ENCODE measurements at places on chromosomes 13 and 19.

DNA sequence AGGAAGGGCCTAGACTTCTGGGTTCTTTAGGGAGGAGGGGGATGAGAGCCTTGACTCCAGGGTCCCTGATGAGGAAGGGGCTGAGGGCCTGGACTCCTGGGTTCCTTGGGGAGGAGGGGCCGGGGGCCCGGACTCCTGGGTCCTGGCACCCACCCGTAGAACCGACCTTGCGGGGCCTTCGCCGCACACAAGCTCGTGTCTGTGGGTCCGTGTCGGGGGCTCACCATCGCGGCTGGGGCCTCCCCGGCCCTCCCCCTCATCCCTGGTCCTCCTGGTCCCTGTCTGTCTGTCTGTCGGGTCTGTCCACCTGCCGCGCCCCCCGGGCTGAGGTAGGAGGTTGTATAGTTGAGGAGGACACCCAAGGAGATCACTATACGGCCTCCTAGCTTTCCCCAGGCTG, 662 bp upstream of the SPACA6 start:
- DNase-seq: no peak
- H3K36me3 ChIP-seq: no peaks in the 10 kb centered on the region
- H3K27ac ChIP-seq: no peak overlapping the region
- peaks cover 34% of the 10 kb centered on the region for H3K27me3 ChIP-seq
- H3K4me1 ChIP-seq: peaks cover 15% of the 10 kb centered on the region
- H3K4me3 ChIP-seq: no peak overlapping the region

DNA sequence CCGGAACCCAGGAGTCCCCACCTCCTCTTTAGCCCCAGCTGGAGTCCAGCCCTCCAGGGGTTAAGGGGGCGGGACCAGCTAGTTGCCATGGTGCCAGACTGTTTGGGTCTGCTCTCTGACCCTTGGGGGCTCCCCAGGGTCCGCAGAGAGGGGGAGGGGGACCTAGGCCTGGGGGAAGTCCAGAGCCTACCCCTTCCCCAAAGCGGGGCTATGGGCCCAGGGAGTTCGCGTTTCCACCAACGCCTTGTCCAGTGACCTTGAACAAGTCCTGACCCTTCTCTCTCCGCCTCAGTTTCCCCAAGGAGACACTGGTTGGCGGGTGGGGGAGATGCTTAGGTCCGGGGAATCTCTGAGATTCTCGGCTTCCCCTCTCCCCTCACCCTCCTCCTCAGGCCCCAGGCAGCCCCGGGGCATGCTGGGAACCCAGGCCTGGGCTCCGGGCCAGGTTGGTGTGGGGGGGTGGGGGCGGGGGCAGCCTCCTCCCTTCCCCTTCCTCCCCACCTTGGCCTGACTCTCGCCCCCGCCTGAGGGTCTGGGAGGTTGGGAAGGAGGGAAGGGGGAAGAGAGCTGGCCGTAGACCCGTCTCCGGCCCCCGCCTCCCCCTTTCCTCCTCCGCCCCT, 2.6 kb upstream of the SPACA6 start:
- DNase-seq: peak; percentile 61
- H3K27me3 ChIP-seq: peaks cover 38% of the 10 kb centered on the region
- H3K4me1 ChIP-seq: peaks cover 15% of the 10 kb centered on the region
- H3K36me3 ChIP-seq: no peaks in the 10 kb centered on the region

- DNase-seq: no peak
- no peak overlapping the region for H3K27ac ChIP-seq
- no peak overlapping the region for H3K4me3 ChIP-seq
- peaks cover 35% of the 10 kb centered on the region for H3K27me3 ChIP-seq
- H3K36me3 ChIP-seq: no peaks in the 10 kb centered on the region
Observed at GRCh38 chr19:3071768-3072167, 9.5 kb upstream of the TLE5 start.

- no peaks in the 10 kb centered on the region for H3K4me1 ChIP-seq
- DNase-seq: no peak
Observed at GRCh38 chr13:39515224-39515714, 87.7 kb downstream of the LHFPL6 start.

DNA sequence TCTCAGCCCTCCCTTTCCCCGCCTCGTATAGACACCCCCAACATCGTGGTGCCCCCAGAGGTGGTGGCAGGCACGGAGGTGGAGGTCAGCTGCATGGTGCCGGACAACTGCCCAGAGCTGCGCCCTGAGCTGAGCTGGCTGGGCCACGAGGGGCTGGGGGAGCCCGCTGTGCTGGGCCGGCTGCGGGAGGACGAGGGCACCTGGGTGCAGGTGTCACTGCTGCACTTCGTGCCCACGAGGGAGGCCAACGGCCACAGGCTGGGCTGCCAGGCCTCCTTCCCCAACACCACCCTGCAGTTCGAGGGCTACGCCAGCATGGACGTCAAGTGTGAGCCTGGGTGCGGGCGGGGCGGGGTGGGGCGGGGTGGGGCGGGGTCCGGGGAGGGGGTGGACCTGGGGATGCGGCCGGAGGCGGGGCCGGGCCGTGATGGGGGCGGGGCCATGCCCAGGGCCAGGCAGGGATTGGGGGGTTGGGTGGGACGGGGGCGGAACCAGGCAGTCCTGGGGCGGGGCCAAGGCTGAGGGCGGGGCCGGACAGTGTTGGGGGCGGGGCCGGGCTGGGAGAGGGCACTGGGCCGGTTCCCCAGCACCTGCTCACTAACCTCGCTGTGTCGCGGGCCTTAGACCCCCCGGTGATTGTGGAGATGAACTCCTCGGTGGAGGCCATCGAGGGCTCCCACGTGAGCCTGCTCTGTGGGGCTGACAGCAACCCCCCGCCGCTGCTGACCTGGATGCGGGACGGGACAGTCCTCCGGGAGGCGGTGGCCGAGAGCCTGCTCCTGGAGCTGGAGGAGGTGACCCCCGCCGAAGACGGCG, 7.8 kb downstream of the MAG start:
- H3K4me1 ChIP-seq: peaks cover 8% of the 10 kb centered on the region
- H3K4me3 ChIP-seq: no peak overlapping the region
- H3K27me3 ChIP-seq: peaks cover 13% of the 10 kb centered on the region
- H3K36me3 ChIP-seq: no peaks in the 10 kb centered on the region

DNA sequence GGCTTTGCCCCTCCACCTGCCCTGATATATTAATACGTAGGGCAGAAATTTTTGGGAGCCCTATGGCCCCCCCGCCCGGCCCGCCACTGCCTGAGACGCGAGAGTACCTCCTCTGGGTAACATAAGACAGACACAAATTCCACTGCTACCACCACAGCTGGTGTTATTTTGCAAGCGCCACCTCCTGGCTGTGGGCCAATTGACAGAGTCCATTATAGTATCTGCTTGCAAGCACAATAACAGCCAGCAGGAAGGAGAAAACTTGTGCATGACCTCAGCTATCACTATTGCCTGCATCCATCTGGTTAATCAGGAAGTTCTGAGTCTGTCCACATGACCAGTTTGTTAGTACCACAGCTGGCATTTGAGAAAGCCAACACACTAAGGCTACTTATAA, 25.3 kb upstream of the OR10H2 start:
- DNase-seq: peak; percentile 41
- no peaks in the 10 kb centered on the region for H3K4me1 ChIP-seq
- H3K27me3 ChIP-seq: peaks cover 31% of the 10 kb centered on the region
- no peak overlapping the region for H3K4me3 ChIP-seq

- no peak for DNase-seq
- no peak overlapping the region for H3K4me3 ChIP-seq
- peaks cover 3% of the 10 kb centered on the region for H3K36me3 ChIP-seq
- no peaks in the 10 kb centered on the region for H3K27me3 ChIP-seq
- H3K4me1 ChIP-seq: peaks cover 30% of the 10 kb centered on the region
Observed at GRCh38 chr19:6241056-6241455, 38.7 kb downstream of the MLLT1 start.

DNA sequence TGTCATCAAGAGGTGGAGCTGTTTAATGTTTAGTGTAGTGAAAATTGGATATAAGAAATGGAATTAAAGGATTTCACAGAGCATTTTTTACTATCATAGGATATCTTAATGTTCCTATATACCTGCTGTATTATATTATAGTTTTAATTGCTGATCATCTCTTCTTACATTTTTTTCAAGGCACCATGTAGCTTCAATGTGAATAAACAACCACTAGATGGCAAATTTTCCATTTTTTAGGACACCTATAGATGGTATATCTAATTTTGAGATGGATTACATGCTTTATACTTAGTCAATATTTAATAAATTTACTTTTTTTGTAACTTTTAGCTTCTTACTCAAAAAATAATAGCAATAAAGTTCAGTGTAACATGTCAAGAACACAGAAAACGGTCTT, 9.0 kb upstream of the ATXN8OS start:
- no peaks in the 10 kb centered on the region for H3K27me3 ChIP-seq
- DNase-seq: no peak
